Stimulated activated CD4-positive, alpha-beta T cell treated with anti-CD3 and anti-CD28 coated beads, TNF-alpha, amount 100 ng/mL, for 48 hours (primary cell): ENCODE measurements at places on chromosomes 16 and 17.

DNA sequence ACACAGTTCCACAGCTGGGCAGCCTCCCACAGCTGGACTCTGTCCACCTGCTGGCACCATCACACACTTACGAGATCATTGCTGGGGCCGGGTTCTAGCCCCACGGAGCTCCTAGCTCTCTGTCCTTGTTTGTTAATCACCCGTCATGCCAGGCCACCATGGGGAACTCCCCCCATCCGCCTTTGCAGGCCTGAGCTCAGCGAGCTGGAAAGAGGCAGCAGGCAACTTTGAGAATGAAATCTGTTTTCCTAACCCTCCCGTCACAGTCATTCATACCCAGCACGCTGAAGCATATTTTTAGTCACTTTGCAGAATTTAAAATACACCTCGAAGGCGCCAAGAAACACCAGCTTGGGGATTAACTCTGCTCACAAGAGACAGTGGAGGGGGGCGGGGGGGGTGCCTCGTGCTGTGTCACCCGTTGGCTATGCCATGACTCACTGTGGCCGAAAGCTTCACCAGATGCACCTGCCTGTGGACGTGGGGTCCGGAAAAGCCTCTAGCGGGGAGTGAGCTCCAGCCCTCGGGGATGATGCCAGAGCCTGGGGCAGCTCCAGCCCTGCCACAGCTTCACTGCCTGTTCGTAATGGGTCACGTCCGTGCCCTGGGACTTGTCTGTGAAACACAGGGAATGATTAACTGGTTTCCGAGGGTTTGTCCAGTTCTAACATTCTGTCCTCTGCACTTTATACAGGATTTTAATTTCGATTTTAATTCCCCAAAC is 1.4 kb upstream of the SPNS2 start:
- no peak for DNase-seq

- DNase-seq: no peak
Observed at GRCh38 chr17:53721101-53721500, 101.6 kb upstream of the KIF2B start.

DNA sequence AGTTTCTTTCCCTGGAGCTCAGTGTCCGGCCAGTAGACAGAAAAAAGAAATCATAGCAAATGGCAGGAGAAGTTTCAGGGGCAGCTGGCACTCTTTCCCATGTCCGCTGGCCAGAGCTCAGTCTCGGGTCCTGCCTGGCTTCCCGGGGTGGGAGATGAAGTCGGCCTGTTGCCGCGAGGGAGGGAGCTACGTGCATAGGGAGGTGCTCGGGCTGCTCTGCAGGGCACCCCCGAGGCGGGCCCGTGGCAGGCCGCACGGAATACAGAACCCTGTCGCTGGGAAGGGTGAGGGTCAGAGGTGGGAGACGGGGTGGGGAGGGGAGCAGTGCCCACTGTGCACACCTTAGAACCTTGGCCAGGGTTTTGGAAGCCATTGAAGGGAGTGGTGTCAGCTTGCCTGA is 78.3 kb upstream of the FOXF1 start:
- DNase-seq: no peak

DNA sequence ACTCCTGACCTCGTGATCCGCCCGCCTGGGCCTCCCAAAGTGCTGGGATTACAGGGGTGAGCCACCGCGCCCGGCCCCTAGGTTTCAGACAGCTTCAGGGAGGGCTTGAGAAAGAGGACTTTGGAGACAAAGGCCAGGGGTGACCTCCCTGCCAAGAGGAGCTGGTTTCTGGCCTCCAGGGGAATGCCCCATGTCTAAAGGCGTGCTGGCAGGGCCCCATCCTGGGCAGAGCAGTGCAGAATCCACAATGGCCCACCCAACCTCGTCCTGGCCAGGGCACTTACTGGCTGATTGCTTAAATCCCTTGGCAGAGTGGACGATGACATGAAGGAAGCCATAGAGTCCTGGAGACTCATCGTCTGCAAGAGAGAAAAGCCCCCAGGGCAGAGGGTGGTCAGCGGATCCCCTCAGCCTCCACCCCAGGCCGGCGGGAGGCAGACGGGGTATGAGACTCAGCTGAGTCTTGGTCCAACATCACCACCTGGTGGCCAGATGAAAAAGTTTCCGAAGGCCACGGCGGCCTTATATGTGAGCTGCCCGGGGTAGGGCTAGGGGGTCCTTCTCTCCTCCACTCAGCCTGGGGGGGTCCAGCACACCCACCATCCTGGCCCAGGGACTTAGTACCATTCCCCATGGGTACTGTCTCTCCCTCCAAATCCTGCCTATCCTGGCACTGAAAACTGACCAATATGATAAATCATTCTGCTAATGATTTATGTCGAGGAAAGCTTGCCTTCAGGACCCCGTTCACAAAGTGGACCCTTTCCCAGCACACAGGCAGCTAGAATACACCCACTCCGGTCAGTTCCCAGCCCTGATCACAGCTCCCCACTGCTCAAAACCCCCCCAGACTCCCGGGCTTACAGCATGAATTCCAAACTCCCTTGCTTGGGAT is 59.1 kb downstream of the TIMM22 start:
- DNase-seq: peak; percentile 36

- DNase-seq: no peak
Observed at GRCh38 chr16:48014349-48015135, 141.3 kb downstream of the ABCC12 start.
